Activated T-helper 2 cell treated with anti-CD3 and anti-CD28 coated beads, Interferon-gamma antibody, Interleukin-2, Interleukin-4, amounts not matched to agents 10 μg/mL and 5 μg/mL and 100 μg/mL, durations not matched to agents 14 hours and 24 hours and 36 hours (primary cell): ENCODE measurements at places on chromosomes 13 and 19. TPM values are rescaled to one million over a fixed set of nuclear protein-coding genes. Genes with fewer than 3 reads are reported as not detected.

The PBX4 gene
- total RNA-seq: 23.4 and 24.8 TPM in 2 replicates

The FBXO17 gene
- not detected in 2 replicates for total RNA-seq

The FBN3 gene
- not detected in 2 replicates for total RNA-seq

The LILRA6 gene
- not detected in 2 replicates for total RNA-seq

DNA sequence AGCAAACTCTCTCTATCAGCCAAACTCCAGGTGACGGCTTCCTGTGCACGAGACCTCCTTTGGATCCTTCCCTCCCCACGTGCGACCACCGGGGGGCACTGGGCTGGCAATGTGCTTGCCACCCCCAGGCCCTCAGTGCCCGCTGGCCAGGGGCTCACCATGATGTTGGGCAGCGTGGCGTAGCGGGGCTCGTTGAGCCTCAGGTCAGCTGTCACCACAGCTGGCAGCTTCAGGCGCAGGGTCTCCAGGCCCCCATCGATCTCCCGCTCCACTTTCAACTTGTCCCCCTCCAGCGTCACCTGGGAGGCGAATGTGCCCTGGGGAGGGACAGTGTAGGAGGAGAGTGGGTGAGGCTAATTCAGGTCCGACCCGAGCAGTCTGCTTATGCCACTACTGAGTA, 4.8 kb upstream of the VSIG10L start:
- no peak for DNase-seq

The URAD gene
- total RNA-seq: not detected in 2 replicates

GRCh38 chr13:98175043-98175442, 2.0 kb downstream of the RNF113B start:
- DNase-seq: no peak

GRCh38 chr19:36528921-36529518, 949 bp upstream of the ZNF260 start:
- DNase-seq: no peak

The ARMC6 gene
- 44.9 and 53.9 TPM in 2 replicates for total RNA-seq

The CILP2 gene
- 0.14 and 0.21 TPM in 2 replicates for total RNA-seq

- DNase-seq: no peak
Measured at GRCh38 chr13:43284162-43284561, 260.8 kb downstream of the DNAJC15 start.

DNA sequence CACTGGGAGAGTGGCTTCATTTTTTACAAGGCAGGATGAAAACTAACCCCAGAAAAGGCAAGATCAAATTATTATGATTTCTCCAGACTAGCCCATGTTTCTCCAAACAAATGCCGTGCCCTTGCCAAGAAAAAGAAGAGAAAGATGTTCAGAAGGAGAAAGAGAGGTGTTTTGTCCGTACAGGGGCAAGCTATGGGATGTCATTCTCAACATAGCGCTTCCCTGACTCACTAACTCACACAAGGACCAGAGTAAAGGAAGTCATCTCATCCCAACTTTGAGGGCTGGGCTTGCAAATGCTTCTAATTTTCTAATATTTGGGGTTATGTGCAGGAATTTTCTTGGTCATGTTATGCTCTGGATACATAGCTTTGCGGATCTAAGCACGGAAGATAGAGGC, 224.2 kb upstream of the MAB21L1 start:
- DNase-seq: no peak

The C19orf33 gene
- total RNA-seq: 2.0 TPM in 1 of 2 replicates, not detected in the other

The NPHS1 gene
- total RNA-seq: 0.05 TPM in 1 of 2 replicates, not detected in the other

- DNase-seq: no peak
Measured at GRCh38 chr13:100887729-100888151, 213.1 kb upstream of the TMTC4 start.

- no peak for DNase-seq
Measured at GRCh38 chr19:7722231-7722651, 9.7 kb downstream of the CLEC4G start.

The SHISA7 gene
- not detected in 2 replicates for total RNA-seq

The WDR88 gene
- not detected in 2 replicates for total RNA-seq

The NOTCH3 gene
- not detected in 2 replicates for total RNA-seq

The LRRC8E gene
- total RNA-seq: not detected in 2 replicates

The TMEM221 gene
- total RNA-seq: not detected in 2 replicates

DNA sequence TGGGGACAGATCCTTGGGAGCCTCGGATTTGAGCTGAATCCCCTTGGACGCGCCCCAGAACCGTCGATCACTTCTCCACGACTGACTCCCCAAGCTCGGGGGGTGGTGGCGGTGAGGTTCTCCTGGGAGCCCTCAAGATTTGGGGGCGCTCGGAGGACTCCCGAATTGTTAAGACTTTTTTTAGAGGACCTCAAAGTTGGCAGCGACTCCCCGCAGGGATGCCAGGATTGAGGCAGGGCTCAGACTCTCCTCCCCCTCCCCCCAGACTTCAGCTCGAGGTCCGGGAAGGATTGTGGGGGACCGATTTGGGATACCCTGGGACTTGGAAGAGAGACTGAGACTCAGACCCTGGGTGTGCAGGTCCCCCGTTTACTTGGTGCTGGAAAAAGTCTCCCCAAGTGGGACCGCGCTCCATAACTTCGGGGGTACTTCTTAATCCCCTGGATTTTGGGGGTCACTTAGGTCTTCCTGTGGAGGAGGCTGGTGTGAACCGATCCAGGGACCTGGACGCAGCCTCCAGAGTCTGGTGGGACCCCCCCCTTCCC, 665 bp downstream of the VASP start:
- no peak for DNase-seq

- DNase-seq: no peak
Measured at GRCh38 chr19:18780631-18781030, 10.5 kb downstream of the COMP start.

- DNase-seq: no peak
Measured at GRCh38 chr19:40378509-40378908, 11.5 kb downstream of the HIPK4 start.

DNA sequence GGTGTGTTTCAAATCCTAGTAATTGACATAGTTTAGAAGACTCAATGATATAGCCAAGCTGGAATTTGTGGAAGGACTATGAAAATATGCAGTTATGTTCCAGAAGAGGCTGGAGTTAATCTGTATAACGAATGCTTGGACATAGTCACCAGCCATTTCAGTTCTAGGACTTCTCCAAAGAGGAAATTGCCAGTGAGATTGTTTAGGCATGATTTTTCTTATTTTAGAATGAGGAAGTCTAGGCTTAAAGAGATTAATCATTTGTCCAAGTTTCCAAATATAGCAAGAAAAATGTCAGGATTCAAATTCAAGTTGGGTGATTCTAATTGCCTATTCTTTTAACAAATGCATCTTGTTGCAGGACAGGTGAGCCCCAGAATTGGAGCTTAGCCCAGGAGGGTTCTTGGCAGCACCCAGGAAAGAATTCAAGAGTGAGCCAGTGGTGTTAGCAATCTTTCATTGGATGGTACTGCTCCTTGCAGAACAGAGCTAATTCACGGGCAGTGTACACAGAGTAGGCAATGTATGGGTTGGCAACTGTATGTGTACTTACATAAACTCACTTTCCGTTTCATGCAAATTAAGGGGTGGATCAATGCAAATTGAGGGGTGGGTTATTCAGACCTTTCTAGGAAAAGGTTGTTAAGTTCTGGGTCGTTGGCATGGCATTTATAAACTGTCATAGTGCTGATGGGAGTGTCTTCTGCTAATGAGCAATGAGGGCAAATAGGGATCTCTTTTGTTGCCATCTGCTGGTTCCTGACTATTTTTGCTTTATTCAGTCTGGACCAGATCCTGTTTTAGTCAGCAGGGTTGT, 763.1 kb upstream of the SLITRK1 start:
- DNase-seq: no peak
